ENCODE measurements at places on chromosomes 12 and 14.

DNA sequence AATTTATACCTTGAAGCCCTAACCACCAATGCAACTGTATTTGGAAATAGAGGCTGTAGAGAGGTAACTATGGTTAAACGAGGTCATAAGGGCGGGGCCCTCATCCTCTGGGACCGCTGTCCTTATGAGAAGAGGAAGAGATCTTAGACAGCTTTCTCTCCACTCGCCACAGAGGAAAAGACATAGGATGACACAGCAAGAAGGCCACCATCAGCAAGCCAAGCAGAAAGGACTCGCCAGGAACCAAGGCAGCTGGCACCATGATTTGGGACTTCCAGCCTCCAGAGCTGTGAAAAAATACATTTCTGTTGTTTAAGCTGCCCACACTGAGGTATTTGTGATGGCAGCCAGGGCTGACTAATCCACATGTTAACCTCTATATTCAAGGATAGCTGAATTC lies 30.4 kb upstream of the BCAT1 start:
- DNase-seq: no peak

GRCh38 chr12:131330106-131330815 lies 376.6 kb downstream of the ADGRD1 start:
- no peak for DNase-seq

- no peak for DNase-seq
Observed at GRCh38 chr12:29782871-29783772, 620 bp downstream of the TMTC1 start.

DNA sequence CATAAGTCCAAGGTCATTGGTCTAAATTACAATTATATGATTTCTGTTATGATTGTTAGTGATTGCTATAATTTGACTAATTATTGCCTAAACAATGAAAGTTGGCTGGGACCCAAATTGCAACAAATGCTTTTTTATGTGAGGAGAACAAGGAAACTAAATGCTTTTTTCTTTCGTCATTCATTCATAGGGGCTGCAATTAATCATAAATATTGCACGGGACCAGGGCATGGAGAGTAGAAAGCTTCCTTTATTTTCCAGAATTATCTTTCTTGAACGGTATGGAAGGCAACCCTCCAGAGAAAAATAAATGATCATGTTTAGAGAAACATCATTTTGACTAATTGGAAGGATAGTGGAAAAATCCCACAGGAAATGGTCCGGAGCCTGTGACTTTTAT lies 32.6 kb upstream of the ARHGAP5 start:
- no peak for DNase-seq

DNA sequence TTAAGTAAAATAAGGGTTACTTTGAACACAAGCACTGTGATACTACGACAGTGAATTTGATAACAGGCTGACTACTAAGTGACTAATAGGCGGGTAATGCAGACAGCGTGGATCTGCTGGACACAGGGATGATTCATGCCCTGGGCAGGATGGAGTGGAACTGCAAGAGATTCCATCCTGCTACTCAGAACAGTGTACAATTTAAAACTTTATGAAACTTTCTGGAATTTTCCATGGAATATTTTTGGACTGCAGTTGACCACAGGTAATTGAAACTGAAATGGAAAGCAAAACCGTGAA lies 46.0 kb downstream of the YEATS4 start:
- no peak for DNase-seq

All from stimulated activated CD8-positive, alpha-beta memory T cell treated with anti-CD3 and anti-CD28 coated beads, Interleukin-4, amount 100 ng/mL, for 4 hours (primary cell).